ENCODE measurements at places on chromosomes 12 and 14. TPM values are rescaled to one million over a fixed set of nuclear protein-coding genes. Genes with fewer than 3 reads are reported as not detected.

FGD4 gene
- 2.3 TPM for total RNA-seq

THTPA gene
- 5.0 TPM for total RNA-seq

GRCh38 chr12:121590476-121591143, 9.8 kb upstream of the KDM2B start:
- peak; percentile 55 for DNase-seq

GRCh38 chr12:121218588-121219352, 8.8 kb downstream of the P2RX4 start:
- DNase-seq = no peak

- DNase-seq = no peak
These were observed 121.3 kb downstream of the CRADD start for GRCh38 chr12:93798279-93799151.
